ENCODE measurements at places on chromosomes 13 and 19.

- no peak for DNase-seq
These were observed 286.5 kb downstream of the FOXO1 start for GRCh38 chr13:40379794-40380578.

- DNase-seq = no peak
These were observed 23.3 kb downstream of the LAMP1 start for GRCh38 chr13:113320226-113320875.

DNA sequence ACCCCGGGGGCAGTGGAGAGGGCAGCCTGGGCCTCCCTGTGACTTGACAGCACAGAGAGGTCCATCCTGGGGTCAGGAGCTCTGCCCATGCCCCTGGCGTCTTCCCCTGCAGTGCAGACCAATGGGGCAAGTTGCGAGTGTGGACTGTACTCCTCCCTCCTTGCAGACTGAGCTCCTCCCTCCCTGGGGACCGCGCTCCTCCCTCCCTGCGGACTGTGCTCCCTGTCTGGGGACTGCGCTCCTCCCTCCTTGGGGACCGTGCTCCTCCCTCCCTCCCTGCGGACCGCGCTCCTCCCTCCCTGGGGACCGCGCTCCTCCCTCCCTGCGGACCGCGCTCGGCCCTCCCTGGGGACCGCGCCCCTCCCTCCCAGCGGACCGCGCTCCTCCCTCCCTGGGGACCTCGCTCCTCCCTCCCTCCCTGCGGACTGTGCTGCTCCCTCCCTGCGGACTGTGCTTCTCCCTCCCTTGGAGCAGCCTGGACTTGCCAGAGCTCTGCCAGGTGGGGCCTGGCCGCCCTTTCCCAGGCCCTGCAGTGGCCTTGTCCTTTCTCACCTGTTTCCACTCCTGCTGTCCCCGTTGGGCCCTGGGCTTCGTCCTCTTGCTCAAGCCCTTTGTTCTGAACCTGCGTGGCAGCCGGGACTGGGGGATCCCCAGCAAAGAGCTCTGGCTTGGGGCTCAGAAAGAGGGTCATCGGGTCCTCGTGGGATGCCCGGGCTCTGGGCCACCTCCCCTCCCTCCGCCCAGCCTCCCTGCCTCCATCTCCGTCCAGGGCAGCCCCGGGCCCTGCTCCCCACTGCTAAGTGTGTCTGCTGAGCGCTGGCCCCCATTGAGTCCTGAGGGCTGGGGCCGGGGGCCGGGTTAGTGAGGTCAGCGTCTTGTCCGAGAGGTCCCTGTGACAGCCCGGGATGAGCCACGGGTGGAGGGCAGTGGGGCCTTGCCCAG is 6.8 kb downstream of the GAMT start:
- DNase-seq = no peak

GRCh38 chr13:108929532-108930206 is 300.3 kb downstream of the MYO16 start:
- no peak for DNase-seq

Data from effector CD8-positive, alpha-beta T cell (primary cell).